Activated CD4-positive, alpha-beta T cell treated with anti-CD3 and anti-CD28 coated beads, Interleukin-2, amount 10 ng/mL, durations not matched to agents 7 days and 5 days (primary cell): ENCODE measurements at places on chromosomes 13 and 19. TPM values are rescaled to one million over a fixed set of nuclear protein-coding genes. Genes with fewer than 3 reads are reported as not detected.

The ZNF723 gene
- total RNA-seq: not detected

The DMKN gene
- total RNA-seq: not detected

The GPR18 gene
- 19.7 TPM for total RNA-seq

The CALR gene
- 726 TPM for total RNA-seq

The KCNK6 gene
- 12.6 TPM for total RNA-seq
